Stimulated activated CD8-positive, alpha-beta memory T cell treated with anti-CD3 and anti-CD28 coated beads, Interleukin-15, amount 100 ng/mL, for 24 hours (primary cell): ENCODE measurements at places on chromosomes 6 and 20.

DNA sequence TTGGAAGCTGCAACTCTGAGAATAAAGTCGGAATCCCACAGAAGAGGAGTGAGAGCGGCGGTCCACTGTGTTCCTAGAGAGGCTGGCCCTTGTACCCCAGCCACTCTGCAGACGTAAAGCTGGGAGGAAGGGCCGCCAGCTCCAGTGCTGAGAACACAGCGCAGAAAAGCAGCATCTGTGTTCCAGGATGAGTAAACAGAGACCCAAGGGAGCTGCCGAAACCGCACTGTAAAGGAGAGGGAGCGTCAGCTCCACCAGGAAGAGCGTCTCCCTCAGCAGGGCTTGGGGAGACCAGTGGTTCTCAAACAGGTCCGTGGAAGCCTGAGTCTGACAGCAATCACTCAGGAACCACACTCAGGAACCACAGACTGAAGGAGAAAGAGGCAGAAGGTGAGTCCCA is 134.0 kb downstream of the WDR27 start:
- no peak for DNase-seq

DNA sequence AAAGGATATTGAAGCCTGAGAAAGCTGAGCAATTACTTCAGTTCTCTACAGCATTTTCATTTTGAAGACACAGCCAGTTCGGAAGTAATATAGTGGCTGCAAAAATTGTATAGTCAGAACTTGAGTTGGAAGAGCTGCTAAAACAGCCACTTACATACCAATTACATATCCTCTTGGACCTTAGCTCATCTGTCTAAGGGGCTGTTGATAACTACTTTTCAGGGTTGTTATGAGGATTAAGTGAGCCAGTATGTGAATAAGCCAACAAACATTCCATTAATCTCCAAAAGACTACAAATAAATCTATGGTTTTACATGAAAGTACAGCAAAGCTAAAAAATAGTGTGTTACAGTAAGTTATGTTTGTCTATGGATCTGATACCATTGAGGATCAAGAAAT is 59.7 kb downstream of the TMEM200A start:
- no peak for DNase-seq

- no peak for DNase-seq
Measured at GRCh38 chr6:90538278-90539046, 48.4 kb downstream of the MAP3K7 start.

- DNase-seq = no peak
Measured at GRCh38 chr6:12165722-12166280, 124.4 kb upstream of the EDN1 start.

DNA sequence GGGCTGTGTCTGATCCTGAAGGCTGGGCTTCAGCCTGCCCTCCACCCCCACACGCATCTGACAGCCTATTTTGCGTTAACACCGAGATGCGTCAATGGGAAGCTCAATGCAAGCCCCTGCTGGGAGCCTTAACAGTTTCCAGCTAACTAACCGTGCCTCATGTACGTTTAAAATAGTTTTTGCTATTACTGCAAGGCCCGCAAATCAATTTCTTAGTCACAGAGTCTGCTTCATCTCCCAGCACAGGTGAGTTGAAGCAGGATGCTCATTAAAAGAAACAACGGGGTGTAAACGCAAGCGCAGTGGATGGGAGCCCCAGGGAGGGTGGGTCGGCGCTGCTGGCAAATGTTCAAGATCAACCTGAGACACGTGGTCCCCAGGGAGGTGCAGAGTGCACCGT is 142.8 kb upstream of the PHACTR3 start:
- DNase-seq = no peak

GRCh38 chr6:163698086-163698485 is 283.6 kb downstream of the QKI start:
- DNase-seq = no peak

DNA sequence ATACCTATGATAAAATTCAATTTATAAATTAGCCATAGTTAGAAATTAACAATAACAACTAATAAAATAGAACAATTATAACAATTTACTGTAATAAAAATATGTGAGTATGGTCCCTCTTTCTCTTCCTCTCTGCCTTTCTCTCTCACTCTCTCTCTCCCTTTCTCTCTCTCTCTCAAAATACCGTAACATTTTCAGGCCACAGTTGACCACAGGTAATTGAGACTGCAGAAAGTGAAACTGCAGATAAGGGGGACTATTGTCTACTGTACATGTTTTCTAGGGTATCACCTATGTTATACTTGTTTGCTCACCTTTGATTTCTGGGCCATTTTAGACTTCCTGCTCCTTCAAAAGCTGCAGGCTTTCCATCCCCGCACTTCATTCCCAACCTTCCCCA is 46.8 kb downstream of the LY86 start:
- no peak for DNase-seq

- DNase-seq = no peak
Measured at GRCh38 chr6:156988276-156989158, 211.3 kb downstream of the ARID1B start.

DNA sequence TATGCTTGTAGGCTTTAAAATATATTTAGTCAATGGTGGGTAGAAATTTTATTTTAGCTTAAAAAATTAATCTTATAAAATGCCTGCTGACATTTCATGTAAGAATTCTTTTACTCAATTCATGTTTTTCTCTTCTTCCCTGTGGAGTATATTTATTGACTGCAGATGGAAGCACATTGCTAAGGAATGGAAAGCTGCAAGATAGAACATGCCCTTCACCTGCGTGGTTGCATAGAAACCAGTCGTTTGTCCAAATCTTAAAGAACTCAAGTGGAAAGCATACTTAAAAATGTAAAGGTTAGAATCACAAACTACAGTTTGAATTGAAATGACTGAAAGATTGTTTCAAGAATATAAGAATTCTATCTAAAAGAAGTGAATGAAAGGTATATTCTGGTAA is 30.7 kb downstream of the C6orf163 start:
- no peak for DNase-seq

- DNase-seq = no peak
Measured at GRCh38 chr20:17995967-17996819, 27.4 kb downstream of the MGME1 start.

DNA sequence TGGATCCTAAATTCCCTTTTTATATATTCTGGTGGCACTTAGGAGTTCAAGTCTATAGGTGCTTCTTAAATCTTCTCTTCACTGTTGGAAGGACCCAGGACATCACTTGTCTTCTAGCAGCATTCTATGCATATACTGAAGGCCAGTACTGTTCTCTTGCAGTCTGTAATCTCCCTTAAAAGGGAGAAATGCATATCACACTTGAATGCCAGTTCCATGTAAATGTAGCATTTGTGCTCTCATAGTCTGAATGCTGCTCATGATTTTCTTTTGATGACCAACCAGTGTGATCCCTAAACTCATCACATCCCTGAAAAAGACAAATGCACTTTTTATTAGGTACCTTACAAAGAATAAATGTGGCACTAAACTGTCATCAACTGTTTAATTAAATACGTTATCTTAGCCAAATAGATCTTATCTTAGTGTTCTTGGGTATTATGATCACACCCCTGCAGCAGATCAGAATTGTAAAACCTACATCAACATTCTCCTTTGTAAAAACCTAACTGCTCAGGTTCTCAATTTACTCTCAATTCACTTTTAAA is 176.1 kb downstream of the EPHA7 start:
- no peak for DNase-seq

DNA sequence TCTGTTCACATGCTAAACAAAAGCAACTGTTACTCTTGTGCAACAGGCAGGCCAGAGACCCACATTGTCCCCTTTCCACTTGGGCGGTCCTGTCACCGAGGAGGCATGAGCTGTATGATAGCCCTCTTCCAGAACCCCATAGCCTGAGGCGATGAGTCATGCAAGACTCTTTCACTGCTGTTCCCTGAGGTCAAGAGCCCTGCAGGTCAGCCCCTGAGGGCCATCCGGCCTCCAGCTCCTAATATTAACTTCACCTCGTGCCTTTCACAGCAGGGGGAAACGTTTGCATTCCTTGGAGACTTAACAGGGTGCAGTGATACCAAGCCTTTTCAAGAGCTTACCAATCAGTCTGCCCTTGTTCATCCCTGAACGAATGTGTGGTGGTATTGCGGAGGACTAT is 253.3 kb upstream of the ECI2 start:
- no peak for DNase-seq

GRCh38 chr6:45555981-45556771 is 178.4 kb upstream of the SUPT3H start:
- DNase-seq = no peak

GRCh38 chr6:91608428-91608827 is 1021.6 kb upstream of the MAP3K7 start:
- no peak for DNase-seq

DNA sequence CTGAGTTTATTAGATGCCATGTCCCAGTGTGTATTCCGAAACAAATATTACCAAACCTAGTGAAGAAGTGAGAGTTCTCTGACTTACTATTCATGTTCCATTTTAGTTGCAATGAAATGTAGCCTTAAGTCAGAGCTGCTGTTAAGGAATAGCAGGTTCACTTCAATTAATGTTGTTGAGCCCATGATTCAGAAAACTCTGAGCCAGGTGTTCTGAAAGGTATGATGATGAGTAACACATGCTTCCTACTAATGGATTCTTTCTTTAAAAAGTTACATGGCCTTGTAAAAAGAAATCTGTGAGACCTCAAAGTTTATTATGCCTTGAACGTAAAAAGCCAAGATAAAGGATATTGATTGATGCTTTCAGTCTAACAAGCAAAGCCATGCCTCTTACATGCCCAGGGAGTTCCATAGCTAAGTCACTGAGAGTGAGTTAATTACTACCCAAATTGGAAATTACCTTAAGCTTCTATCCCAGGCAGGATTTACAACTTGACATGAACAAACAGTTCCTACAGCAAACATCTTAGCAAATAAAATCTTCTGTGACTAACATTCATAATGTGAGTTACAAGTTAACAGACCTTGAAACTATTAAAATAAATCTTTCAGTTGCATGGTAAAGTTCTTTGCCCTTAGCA is 122.9 kb downstream of the AKAP7 start:
- DNase-seq = no peak

DNA sequence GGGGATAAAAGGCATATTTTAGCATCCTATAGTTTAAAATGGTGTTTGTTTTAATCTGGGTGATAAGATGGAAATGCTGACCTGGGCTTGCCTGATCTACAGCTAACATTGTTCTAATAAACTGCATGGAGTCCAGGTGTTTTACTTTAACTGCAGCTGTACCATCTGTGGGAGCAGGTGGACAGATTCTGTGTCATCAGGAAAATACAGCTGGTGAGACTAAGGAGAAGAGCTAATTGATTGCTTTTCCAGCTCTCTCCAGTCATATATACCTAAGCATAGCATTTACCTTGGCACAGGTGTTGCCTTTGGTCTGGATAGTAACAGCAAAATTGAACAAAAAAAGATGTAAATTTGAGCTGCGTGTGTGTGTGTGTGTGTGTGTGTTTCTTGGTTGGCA is 31.6 kb downstream of the CBFA2T2 start:
- DNase-seq = no peak

DNA sequence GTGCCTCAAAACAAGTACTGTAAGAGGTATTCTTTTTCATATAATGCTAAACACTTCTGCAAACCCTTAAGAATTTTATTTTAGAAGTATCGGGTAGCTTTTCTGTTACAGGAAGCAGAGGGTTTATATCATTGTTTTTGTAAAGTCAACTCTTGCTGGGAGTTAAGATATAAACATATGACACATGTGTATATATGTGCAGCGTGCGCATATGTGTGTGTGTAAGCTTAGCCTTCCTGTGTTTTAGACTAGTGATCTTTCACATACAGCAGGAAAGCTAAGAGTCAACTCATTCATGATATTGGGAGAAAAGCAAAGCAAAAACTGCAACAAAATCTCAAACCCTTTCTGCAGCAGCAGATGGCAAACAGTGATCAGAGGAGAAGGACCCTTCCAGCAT is 102.4 kb downstream of the ARID1B start:
- no peak for DNase-seq

GRCh38 chr6:112443179-112444065 is 96.3 kb downstream of the RFPL4B start:
- DNase-seq = no peak
